H1 (cell line): ENCODE measurements at places on chromosomes 2 and 18. TPM values are rescaled to one million over a fixed set of nuclear protein-coding genes. Genes with fewer than 3 reads are reported as not detected.

Gene HOXD4
- polyA plus RNA-seq, result not detected in 2 replicates

Gene RGPD4
- not detected in 2 replicates for polyA plus RNA-seq

Gene ALPI
- polyA plus RNA-seq, result not detected in 2 replicates

Gene KHK
- polyA plus RNA-seq, result 11.0 and 14.5 TPM in 2 replicates

Gene TSPYL6
- polyA plus RNA-seq, result not detected in 2 replicates

Gene RAPH1
- polyA plus RNA-seq, result 3.5 and 3.8 TPM in 2 replicates

Gene KYNU
- polyA plus RNA-seq, result 0.06 and 0.09 TPM in 2 replicates

Gene IL1B
- polyA plus RNA-seq, result not detected in 2 replicates

Gene KCNG2
- polyA plus RNA-seq, result 0.71 and 0.74 TPM in 2 replicates

Gene MAP3K19
- polyA plus RNA-seq, result not detected in 2 replicates

Gene RAB17
- polyA plus RNA-seq, result 42.6 and 61.3 TPM in 2 replicates
